Activated B cell treated with CpG ODN at 0.5 μM for 24 hours (primary cell): ENCODE measurements at places on chromosomes 4 and X. TPM values are rescaled to one million over a fixed set of nuclear protein-coding genes. Genes with fewer than 3 reads are reported as not detected.
A peak's percentile ranks its signal among the peaks of the same experiment; 100 is the strongest.

Gene CACNA1F
- 2.6 and 3.0 TPM in 2 replicates for total RNA-seq

- no peak overlapping the region for H3K4me3 ChIP-seq
- H3K27me3 ChIP-seq: no peaks in the 10 kb centered on the region
- no peaks in the 10 kb centered on the region for H3K4me1 ChIP-seq
- no peaks in the 10 kb centered on the region for H3K36me3 ChIP-seq
- no peak overlapping the region for H3K27ac ChIP-seq
These were observed 86.4 kb downstream of the BMP15 start for GRCh38 chrX:50996930-50997329.

GRCh38 chrX:118976599-118977340, 2.4 kb downstream of the LONRF3 start:
- H3K27ac ChIP-seq: no peak overlapping the region
- H3K27me3 ChIP-seq: peaks cover 3% of the 10 kb centered on the region
- H3K4me3 ChIP-seq: peak overlapping the region; percentile 82
- peaks cover 15% of the 10 kb centered on the region for H3K4me1 ChIP-seq

Gene FAT1
- total RNA-seq: not detected in 2 replicates

DNA sequence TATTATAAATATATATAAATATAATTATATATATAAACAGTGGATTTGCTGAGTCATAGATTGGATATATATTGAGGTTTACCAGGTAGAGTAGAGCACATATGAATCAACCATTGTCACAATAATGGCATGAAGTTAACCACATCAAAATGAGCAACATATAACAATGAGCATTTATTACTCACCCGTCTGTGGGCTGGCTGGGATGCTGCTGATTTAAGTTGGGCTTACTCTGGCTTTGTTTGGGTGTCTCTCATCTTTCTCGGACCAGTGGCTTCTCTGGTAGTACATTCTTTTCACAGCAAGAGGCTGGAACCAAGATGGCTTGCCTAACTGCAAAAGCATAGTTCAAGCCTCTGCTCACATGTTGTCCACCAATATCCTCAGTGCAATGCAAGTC, 111.7 kb upstream of the TAPT1 start:
- no peak overlapping the region for H3K27ac ChIP-seq
- no peak for DNase-seq
- H3K36me3 ChIP-seq: no peaks in the 10 kb centered on the region
- H3K4me1 ChIP-seq: no peaks in the 10 kb centered on the region
- H3K4me3 ChIP-seq: no peak overlapping the region
- peaks cover 5% of the 10 kb centered on the region for H3K27me3 ChIP-seq
